ENCODE measurements at places on chromosomes 1 and 21.

DNA sequence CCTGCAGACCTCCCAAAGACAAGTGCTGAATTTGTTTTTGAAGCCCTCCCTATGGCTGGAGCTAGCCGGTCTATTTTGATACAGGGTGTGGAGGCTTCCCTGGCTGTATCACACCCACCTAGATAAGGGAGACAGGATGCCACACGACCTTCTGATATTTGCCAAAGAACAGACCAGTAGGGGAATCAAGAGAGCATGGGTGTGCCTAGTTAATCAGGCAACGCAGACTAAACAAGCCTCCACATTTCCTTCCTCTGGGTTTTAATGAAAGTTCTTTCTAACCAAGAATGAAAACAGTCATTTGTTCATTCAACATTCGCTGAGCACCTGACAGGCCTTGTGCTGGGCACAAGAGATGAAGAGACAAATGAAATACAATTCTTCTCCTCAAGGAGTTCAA, 446.8 kb downstream of the PLPP3 start:
- no peak for DNase-seq

DNA sequence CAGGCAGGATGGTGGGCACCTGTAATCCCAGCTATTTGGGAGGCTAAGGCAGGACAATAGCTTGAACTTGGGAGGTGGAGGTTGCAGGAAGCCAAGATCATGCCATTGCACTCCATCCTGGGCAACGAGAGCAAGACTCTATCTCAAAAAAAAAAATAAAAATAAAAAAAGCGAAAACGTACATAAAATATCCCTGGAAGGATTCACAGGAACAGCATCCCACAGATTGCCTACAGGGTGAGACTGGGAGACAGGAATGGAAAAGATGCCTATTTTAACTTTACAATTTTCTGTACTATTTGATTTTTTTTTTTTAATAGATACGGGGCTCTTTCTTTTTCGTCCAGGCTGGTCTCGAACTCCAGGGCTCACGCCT, 604 bp upstream of the NBPF3 start:
- DNase-seq = no peak

DNA sequence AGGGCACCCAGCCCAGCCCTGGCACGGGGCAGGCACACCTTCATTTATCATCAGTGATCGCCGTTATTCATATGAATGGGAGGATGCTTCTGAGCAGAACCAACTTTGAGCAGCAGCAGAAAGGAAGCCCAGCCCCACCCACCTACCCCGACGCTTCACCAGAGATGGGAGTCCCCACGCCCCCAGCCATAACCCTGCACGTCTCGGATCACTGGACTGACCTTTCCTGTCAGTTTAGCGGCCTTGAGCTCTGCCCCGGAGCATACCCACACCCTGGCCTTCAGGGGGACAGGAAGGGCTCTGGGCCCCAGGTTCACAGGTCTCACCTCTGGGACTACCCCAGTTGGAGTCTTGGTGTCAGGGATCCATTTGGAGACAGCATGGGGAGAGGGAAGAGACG, 18.1 kb downstream of the LRP8 start:
- DNase-seq = no peak

GRCh38 chr1:165355139-165355976, 1.2 kb downstream of the LMX1A start:
- DNase-seq = no peak

DNA sequence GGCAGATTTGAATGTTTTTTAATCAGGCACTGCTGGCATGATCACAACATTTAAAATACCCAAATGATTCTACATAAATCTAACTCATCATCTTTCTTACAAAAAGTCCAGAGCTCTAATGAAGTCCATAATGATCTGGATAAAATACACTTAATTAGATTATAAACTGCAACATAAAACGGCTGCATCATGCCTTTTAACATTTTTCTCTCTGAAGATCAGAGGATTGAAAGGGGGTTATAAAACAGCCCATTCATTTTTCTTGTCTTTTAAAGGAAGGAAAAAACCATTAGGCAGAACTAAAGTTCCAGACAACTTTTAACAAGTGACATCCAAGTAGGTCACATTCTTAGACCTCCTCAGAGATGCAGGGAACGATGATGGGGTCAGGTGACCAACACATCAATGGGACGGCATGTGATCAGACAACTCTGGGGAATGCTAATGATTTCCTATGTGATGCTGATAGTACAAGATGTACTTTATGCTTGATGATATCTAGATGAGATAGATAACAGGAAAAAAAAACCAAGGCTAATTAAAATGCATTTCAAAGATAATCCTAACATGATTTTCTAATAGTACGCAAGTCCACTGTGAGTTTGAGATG, 455.1 kb downstream of the SMYD3 start:
- DNase-seq = no peak

GRCh38 chr1:218600968-218601367, 255.8 kb downstream of the TGFB2 start:
- DNase-seq = no peak

DNA sequence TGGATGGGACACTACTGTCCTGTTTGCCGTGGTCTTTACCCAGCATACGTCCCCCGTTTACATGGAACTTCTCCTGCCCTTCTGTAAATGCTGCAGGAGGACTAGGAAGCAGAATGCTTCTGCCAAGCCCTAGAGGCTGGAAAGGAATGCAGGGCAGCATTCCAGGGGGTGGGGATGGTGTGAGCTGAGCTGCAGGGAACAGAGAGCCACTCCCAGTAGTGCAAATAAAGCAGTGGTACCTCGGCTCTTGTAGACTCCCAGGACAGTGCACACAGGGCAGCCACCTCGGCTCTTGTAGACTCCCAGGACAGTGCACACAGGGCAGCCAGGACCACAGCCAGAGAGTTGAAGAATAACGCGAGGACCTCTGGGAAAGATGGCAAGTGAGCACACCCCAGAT, 35.4 kb downstream of the PTPRU start:
- DNase-seq = peak; percentile 72

GRCh38 chr1:205245096-205245495, 17.4 kb downstream of the TMCC2 start:
- no peak for DNase-seq

DNA sequence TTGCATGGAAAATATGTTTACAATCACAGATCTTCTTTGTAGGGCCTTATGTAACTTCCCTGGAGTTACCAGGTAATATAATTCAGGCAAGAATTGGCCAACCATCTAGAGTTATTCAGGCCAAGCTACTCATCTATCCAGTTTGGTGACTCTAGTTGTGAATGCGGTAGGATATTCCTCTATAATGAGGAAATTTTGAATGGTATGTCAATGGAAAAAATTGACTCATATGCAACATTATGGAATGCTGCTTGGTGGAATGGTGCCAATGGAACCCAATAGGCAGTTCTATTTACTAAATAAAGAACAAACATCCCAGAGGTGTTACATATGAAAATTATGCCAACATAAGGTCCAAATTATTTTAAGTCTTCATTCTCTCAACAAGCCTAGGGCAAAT, 5.6 kb upstream of the TNFSF18 start:
- no peak for DNase-seq

DNA sequence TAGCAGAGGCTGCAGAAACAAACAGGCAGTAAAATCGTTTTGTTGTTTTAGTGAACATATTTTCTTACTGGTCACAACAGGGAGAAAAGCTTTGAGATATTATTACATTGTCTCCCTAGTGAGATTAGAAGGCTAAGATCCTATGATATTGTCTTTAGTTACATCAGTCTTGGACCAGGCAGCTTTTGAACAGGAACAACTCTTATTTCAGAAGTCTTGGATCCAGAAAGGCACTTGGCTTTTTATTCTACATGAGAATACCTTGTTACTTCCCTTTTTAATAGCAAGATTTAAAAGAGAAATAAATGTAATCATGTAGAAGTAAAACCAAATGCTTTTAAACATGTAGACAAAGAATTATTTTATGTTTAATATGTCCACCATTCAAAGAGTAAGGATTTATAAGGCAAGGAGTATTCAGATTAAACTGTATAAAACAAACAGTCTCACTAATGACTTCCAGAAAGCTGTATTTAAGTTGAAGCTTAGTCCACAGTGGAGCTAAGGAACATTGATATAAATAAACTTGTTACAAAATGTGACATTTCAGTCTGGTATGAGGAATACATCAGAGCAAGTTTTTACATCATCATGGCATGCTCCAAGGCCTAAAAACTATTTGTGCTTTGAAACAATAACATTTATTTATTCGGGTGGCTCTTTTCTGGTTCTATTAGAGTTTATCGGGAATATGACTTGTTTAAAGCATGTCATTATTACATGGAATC, 72.2 kb downstream of the PHTF1 start:
- DNase-seq = peak; percentile 17

GRCh38 chr1:2972879-2973575, 48.2 kb upstream of the ACTRT2 start:
- no peak for DNase-seq

- peak; percentile 88 for DNase-seq
These were observed 4.5 kb downstream of the AIM2 start for GRCh38 chr1:159071970-159072582.

- no peak for DNase-seq
These were observed 91.7 kb upstream of the IVNS1ABP start for GRCh38 chr1:185408700-185409270.

DNA sequence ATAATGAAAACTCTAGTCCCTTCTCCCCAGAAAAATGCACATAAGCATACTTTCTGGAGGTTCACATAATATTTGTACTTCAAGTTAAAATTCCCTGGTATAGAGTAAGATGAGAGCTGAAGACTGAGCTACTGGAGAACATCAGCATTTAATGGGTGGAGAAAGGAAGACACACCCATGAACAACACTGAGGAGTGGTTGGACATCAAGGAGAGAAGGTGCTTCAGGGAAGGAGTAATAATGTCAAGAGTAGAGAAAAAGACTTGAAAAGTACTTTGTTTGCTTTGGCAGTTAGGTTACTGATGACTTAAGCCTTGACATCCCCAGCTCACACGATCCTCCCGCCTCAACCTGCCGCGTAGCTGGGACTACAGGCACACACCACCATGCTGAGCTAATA, 21.9 kb downstream of the PEA15 start:
- no peak for DNase-seq

DNA sequence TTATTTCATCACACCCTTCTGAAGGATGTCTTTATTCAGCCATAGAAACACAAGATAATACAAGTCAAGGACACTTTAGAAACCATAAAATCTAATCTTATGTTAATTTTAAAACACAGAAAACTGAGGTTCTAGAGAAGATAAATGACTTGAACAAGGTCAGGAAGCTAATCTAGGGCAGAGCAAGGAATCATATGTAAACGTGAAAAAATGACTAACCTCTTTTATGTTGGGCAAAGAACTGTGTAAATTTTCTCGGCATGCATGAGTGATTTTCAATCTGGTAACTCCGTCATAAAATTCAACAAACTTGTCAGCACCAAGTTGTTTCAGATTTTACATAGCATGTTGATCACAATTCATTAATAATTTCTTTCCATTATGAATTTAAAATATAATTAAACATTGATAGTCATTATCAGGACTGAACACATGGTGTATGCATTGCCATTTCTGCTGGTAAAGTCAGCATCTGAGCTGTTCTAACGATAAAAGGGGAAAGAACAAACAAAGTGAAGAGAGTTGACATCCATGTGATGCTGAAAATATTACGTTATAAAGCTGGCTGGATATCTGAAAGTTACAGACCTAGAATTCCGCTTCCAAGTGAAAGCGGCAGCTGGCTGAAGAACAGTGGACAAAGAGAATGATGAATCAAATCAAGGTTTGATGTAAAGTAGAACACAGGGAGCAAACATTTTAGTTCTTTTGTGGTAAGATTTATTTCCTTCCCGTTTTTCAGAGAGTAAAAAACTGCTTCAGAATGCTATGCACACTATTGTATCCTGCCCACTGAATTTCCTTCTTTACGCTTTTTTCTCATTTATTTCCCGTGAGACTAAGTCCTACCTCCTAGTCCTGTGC, 1037.4 kb upstream of the TMPRSS15 start:
- DNase-seq = no peak

DNA sequence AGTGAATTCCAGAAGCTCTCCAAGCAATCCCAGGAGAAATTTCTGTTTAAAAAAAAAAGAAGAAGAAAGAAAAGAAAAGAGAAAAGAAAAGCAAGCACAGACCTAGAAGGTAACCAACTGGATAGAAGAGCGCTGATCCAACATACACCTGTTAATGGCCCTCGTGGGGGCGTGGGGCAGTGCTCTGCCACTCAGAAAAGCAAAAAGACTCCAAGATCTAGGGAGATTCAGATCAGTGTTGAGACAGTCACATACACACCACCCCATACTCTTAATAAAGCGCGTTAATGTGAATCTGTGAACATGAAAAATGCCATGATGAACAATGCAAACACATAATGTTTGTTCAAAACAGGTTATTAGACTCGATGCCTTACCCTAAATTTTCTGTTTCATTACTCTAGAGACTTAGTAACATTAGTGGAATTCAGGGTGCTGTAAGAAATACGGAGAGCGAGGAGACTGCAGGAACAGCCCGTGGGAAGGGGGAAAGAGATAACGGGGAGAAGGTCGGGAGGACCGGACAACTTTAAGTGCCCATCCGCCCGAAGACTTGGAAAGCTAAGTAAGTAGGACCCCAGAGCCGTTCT, 406 bp downstream of the NME7 start:
- DNase-seq = no peak

- DNase-seq = no peak
These were observed 65.6 kb upstream of the SLC44A3 start for GRCh38 chr1:94754570-94754969.

GRCh38 chr1:34137411-34137810, 27.6 kb downstream of the CSMD2 start:
- no peak for DNase-seq

DNA sequence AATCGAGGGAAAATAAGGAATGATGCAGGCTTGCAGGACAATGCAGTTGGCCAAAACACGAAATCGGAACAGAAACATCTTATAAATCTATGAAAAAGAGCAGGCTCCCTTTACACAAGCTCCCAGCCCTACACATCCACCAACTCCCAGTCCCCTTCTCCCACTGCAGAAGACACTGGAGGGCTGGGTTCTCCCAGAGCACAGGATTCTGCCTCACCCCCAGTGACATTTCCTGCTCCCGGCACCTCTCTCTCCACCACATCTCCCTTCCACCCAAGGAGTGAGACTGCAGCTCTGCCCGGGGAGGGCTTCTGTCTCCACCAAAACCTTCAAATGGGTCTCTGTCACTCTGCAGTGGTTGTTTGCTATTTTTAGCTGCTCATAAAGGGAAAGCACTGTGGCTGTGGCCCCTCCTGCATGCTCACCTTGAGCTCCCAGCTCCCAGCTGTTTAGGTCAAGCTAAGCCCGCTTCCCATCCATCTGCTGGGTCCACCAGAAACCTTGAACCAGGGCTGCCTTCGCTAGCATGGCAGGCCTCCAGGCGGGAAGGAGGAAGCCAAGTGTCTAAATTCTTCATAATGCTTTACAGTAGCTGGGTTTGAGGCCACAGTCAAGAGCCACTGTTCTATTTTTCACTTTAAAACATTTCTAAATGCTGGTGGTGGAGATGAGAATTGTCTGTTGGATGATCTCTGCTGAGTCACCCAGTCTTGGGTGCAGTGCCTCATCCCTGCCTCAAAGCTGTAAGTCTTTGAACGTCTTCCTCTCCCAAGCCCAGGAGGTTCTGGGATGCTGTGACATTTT, 3.3 kb upstream of the C2CD2 start:
- peak; percentile 68 for DNase-seq

GRCh38 chr1:9689011-9689706, 37.6 kb downstream of the PIK3CD start:
- peak; percentile 68 for DNase-seq

- peak; percentile 91 for DNase-seq
These were observed 17.1 kb upstream of the CCDC190 start for GRCh38 chr1:162878000-162878596.

Data from fibroblast of pulmonary artery (primary cell).